Stimulated activated CD8-positive, alpha-beta memory T cell treated with anti-CD3 and anti-CD28 coated beads, Interleukin-7, amount 100 ng/mL, for 48 hours (primary cell): ENCODE measurements at places on chromosomes 16 and 17.

DNA sequence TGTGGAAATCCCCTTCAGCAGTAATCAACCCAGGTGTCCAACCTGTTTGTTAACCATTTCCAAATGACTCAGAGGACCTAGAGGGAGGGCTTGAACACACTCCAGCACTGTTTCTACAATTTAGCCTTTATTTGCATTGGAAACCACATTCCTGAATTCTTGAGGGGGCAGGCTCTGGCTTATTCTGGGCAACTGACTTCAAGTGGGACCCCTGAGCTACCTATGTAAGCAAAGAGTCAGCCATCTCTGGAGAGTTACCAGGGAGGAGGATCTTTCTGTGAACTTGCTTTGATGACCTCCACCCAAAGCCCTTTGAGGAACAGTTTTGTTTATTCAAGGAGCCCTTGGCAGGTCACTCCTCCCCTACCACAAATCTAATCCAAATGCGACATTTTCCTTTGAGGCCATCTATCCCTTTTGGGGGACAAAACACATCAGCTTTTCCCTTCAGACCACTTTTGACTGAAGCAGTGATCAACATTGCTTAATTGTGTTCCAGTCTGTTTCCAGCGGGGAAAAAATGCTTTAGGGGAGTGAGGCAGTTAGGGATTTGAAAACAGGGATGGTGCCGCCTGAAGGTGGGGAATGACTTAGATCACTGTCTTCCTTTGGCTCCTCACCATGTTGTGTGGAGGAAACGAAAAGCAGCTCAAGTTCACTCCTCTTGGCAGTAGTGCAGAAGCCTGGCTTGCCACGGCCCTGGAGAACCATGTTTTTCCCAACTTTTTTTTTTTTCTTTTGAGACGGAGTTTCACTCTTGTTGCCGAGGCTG is 46.2 kb downstream of the TUBD1 start:
- no peak for DNase-seq

- no peak for DNase-seq
These were observed 140.4 kb downstream of the ENGASE start for GRCh38 chr17:79214940-79215604.

GRCh38 chr16:85971902-85972638 is 73.1 kb downstream of the IRF8 start:
- DNase-seq, result no peak

- no peak for DNase-seq
These were observed 12.2 kb downstream of the N4BP1 start for GRCh38 chr16:48597563-48598387.

GRCh38 chr16:4949986-4950385 is 8.1 kb upstream of the SEC14L5 start:
- no peak for DNase-seq

GRCh38 chr16:68644296-68644695 is 814 bp upstream of the CDH3 start:
- no peak for DNase-seq

DNA sequence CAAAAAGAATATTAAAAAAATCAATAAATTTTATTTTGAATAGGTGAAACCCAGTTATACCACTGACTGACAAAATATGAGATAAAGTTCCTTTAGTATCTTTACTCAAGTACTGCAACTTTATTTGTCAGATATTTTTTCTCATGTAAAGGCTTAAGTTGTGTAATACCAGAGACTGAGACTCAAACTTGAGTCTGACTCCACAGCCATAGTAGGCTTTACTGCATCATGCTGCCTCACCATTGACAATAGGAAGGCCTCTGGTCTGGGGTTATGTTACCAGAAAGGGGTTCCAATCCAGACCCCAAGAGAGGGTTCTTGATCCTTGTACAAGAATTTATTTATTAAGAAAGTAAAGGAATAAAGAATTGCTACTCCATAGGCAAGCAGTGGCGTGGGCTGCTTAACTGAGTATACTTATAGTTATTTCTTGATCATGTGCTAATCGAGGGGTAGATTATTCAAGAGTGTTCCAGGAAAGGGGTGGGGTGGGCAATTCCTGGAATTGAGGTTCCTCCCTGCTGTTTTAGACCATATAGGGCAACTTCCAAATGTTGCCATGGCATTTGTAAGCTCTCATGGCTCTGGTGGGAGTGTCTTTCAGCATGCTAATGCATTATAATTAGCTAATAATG is 187.4 kb upstream of the WSB1 start:
- no peak for DNase-seq

DNA sequence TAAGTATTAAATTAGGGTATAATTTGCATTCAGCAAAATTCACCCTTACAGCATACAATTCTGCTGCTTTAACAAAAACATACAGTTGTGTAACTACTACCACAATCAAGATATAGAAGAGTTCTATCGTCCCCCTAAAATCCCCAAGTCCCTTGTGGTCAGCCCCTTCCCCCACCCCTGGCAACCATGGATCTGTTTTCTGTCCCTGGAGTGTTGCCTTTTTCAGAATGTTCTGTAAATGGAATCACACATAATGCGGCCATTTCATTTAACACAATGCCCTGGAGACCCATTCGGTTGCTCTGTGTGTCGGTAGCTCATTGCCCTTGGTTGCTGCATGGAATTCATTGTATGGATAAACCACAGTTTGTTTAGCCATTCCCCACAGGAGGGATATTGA is 190.2 kb downstream of the IRX5 start:
- no peak for DNase-seq

GRCh38 chr16:35745191-35745590 is 2285.8 kb downstream of the TP53TG3F start:
- DNase-seq, result no peak

GRCh38 chr17:11996722-11997146 is 541 bp downstream of the ZNF18 start:
- peak; percentile 32 for DNase-seq

DNA sequence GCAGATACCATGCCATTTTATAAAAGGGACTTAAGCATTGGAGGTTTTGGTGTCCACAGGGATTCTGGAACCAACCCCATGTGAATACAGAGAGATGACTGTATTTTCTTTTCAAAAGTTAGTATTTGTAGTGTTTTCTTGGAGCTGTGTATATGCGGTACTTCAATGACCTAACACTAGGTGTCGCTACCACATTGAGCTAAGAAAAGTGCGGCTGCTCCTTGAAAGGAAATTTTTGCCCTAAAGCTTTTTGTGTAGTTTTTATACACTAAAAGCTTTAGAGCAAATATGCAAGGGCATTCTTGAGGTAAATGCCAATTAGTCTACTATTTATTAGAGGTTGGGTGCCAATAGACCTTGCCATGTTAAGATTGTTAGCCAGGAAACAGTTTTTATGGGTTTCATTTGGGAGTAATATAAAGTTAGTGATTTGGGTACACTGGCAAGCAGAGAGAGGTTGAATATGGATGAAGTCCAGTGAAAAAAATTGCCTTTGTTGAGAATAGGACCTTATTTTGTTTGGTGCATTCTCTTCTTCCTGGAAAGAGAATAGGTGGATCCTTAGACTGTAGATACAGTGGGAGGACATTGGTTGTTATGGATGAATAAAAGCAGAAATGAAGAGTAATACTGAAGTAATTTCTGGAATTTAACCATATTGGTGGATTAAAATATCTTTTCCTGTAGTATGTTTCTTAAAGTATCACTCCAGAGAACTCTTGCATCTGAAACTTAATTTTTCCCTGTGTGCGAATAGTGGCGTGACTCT is 43.3 kb downstream of the BCAS3 start:
- no peak for DNase-seq

GRCh38 chr16:18948372-18949020 is 22.3 kb upstream of the SMG1 start:
- DNase-seq, result no peak

GRCh38 chr16:72921106-72921505 is 126.8 kb downstream of the ZFHX3 start:
- DNase-seq, result no peak

DNA sequence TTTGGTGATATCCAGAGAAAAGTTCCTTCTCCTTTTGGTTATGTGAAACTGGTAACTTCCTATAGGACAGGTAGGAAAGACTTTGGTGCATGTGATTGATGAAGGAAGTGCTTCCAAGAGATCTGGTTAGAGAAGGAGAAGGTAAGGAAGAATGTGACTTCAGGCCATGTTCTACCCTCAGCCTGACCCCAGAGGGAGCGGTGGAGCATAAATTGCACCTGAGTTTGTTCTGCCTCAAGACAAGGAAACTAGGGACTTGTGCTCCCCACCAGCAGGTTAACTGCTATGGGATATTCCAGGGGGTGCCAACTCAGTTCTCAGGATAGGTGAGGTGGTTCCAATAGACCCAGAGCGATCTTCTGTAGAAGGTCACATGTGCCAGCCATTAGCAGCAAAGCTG is 299.3 kb upstream of the XYLT1 start:
- no peak for DNase-seq
